ENCODE measurements at places on chromosomes 16 and 17.

GRCh38 chr17:51128076-51128475 is 7.4 kb upstream of the SPAG9 start:
- DNase-seq, result peak; percentile 44

DNA sequence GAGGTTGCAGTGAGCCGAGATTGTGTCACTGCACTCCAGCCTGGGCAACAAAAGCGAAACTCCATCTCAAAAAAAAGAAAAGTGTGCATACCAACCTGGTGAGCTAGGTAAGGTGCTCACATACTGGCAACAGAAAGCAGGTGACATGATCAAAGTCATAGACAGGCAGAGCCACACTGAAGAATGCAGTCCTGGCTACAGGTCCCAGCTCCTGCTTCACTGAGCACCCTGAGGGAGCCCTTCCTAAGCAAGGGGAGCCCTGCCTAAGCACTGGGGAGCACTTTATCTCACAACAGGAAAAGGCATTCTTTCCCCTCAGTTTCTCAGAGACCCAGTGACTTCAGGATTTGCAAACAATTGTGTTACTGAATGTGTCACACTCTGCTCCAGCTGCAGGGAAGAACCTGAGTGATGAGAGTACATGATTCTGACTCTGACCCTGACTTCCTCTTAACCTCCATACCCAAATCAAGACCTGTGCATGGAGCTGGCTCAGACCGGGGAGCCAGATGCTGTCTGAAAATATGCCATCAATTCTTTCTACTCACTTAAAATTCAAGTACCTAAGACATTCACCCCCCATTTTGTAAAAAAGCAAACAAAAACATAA is 40.5 kb downstream of the ANKRD11 start:
- no peak for DNase-seq

DNA sequence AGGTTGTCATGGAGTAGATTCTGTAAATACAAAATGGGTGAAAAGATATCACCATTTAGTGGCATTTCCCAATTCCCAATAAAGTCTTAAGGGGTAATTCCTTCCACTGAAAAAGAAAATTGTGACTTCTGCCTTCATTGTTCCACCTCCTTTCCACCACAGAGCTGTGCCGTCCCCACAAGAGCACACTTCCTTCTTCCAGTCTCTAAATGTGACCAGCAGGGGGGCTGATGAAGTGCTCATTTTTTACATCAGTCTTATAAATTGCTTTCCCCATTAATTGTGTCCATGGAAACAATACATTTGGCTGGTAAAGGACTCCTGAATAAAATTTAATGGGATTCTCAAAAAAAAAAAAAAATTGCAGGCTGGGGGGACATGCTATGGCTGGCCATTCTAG is 260.8 kb upstream of the PSMD7 start:
- DNase-seq, result no peak

DNA sequence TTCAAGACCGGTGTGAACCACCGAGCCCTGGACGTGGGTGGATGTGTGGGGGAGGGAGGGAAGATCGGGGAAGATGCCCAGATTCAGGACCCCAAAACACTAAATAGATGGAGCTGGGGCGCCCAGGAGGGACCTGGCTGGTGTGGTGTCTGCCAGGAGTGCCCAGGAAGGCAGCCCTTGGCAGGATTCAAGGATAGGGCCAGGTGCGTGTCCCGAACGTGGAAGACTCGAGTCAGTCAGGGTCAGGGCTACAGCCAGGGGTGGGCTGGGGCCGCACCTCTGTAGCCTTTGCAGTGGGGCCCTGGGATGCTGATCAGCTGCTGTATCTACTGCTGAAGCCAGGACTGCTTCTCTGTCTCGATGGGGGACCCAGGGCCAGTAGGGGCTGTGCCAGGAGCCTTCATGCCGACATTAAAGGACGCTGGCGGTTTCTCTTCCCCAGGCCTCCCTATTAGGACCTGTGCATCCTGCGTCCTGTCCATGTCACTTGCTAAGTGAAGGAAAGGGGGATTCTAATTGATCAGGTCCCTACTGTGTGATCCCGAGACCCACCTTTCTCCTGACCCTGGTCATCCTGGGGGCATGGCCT is 13.1 kb downstream of the KDM8 start:
- no peak for DNase-seq

DNA sequence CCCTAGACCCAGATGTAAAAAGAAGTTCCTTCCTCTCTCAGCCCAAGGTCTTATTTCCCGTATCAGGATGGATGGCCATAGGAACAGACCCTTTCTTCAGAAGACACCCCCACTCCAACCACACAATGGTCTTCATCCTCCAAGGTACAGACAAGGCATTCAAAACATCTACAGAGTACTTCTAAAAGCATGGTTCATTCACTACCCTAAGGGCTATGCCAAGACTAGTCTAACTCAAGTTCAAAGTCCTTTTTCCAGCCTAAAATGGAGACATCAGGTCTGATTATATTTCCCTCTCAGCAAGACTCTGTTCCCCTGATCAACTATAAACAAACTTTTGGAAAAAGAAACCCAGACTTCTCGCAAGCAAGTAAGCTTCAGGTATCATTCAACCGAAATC is 388.9 kb downstream of the NPIPA8 start:
- DNase-seq, result no peak
